ENCODE measurements at places on chromosomes 1 and 21.

- no peak for DNase-seq
These were observed 14.3 kb downstream of the SMG5 start for GRCh38 chr1:156268336-156268735.

DNA sequence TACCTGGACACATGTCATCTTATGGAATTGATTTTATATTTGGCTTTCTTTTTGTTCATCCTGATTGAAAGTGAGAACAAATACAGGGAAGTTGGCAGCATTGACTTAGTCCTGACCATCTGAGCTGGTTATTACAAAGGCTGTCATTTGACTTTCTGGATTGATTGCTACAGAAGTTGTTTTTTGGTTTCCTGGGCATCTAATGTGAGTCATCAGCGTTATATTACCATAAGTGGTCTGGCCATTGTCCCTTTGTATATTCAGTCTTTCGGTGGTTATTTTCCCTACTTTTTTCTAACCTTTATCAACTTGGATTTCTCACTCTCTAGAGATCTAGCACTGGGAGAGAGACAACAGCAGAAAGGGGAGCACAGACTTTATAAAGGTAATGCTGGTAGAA, 1646.5 kb downstream of the MRPL39 start:
- no peak for DNase-seq

DNA sequence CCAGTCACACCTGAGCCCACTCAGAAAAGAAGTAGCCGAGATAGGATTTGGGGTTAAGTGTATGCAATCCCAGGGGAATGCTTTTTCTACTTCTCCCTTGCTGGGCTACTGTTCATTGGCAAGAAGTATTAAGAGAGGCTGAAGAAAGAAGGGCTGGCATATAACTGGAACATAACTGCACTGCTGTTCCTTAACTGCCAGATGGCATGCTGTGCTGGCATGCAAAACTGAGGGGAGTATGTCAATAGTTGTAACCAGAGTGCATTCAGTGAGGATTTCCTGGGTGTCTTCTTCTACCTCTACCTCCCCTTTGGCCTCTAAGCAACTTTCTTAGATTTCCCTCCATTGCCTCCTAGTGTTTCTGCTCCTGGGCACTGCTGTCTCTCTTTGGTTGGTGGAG, 66.4 kb downstream of the TNR start:
- no peak for DNase-seq

DNA sequence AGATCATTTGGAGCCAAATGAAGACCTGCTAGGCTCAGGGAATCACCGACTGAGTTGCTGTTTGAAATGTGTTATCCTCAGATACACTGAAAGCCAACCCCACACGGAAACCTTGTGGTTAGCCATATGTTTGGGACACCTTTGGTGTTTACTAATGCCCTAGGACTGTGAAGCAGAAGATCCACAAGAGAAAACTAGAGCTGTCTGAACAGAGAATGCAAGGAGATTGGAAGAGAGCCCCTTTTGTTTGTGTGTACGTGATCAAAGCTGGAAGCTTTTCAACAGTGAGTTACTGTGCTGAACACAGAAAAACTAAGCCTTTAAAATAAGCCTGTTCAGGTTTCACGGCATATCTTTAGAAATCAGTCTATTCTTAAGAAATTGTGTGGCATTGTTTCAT, 908.2 kb upstream of the ADGRL2 start:
- no peak for DNase-seq

- DNase-seq: no peak
These were observed 59.3 kb downstream of the NKAIN1 start for GRCh38 chr1:31180338-31180737.

- no peak for DNase-seq
These were observed 21.9 kb downstream of the SRSF4 start for GRCh38 chr1:29159773-29160172.

DNA sequence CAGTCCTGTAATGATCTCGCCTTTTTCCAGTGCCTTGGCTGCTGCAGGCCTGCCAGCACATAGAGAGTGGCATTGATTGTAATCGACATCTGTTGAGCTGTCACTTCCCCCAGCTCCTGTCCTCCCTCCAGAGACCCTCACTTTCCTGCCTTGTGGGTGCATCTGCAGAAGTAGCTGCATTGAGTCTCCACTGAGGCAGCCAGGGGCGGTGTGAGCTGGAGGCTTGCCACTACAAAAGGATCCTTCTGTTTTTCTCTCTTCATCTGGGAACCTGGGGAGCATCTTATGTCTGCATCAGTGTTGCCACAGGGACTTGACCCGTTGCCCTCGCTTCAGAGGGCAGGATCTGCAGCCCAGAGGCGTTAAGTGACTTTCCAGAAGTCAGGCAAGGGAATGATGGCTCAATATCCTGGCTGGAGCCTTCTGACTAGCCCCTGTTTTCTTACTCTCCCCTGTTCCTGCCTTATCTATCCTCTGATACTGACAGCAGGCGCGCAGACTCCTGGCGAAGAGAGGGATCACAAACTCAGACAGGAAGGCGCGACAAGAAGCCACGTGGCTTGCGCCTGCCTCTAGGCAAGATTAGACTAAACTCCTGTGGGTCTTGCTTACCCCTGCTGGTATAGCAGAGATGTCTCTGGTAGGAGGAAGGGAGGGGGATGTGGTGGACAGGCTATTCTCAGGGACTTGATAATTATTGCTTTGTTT, 13.3 kb upstream of the FMOD start:
- DNase-seq: no peak

DNA sequence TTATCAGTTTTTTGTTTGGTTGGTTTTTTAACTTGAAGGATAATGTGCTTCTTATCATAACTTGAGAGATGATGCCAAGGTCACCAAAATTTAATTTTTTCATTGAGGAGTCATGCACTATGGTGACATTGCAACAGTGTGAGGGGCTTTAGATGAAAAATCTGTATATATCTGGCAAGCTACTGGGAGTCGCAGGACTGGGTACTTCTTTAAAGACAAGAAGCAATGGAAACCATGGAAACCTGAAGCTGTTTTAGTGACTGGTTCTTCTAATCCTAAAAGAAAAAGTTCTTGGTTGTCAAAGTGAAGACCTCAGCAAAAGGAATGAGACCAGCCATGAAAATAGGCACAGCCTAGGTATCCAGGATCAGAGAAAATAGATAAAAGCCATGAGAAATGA, 31.1 kb downstream of the ZC3H11B start:
- no peak for DNase-seq

DNA sequence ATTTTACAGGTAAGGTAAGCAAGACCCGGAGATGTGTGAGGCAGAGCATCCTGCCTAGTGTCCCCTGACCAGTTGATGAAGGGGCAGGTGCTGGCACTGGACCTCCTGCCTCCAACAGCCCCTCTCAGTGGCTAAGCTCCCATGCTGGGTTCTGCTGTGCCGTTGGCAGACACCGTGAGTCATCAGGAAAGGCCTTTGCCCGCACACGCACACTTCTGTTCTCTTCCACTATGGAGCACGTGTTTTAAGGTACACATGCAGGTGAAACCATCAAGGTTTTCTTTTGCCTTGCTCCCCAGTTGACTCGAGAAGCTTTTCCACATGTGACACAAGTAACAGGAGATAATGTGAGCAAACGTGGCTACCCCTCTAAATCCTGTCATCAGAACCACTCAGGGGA, 207.9 kb downstream of the RRAGC start:
- DNase-seq: no peak

DNA sequence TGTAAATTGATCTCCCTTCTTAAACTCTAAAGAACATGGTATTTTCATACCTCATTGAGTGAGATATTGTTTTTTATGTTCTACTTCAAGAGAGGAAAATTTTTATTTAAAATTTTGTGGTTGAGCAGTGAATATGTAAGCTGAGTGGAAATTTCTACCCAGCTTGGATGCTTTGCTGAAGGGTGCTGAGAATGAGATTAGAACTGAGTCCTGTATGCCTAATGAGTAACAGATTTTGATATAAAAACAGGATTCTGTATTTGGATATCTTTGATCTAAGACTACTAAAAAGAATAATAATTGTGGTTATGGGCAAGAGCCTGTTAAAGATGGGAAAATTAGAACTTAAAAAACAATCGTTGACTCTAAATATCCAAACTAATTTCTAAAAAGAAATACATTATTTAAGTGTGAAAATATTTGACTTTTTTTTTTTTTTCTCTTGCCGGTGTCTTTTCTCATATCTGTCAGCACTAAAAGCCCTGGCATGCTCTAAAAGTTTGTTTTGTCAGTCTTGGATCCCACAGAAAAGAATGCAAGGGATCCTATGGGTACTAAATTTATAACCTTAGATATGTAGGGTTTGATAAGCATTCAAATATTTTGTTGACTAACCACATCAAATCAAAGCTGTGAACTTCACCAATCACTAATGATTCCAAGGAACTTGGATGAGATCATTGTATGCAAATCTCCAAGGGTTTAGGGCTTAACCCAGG, 652.3 kb downstream of the PTPRC start:
- no peak for DNase-seq

DNA sequence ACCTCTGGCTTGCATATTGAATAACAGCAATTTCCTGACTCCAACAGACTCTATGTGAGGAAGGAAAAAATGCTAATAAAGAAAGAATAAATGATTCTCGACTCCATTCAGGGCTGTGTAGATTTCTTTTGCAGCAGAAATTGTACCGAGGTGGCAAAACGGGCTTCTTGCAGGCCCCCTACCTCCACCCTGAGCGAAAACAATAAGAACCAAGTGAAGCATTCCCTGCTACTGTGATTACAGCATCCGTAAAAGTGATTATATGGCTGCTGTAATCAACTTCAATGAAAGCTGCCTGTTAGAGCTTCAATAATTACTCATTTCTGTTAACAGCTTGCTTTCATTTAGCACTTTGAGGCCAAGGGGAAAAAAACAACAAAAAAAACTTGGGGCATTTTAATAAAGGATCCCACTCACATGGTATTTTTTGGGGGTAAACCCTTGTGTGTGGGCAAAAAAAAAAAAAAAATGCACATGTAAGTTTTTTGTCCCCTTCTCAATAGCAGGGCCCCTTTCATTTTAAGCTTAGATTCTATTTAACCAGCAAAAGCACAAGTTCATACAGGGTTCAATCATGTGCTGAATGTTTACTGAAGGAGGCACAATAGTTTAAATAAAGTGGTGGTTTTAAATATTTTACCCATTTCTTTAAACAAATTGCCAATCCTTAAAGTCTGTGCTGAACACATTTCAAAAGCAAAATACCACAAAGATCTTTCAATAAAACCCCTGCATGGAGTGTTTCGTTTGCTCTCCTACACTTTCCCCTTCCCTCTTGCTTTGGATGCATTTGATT, 271.6 kb downstream of the LMO4 start:
- DNase-seq: no peak

DNA sequence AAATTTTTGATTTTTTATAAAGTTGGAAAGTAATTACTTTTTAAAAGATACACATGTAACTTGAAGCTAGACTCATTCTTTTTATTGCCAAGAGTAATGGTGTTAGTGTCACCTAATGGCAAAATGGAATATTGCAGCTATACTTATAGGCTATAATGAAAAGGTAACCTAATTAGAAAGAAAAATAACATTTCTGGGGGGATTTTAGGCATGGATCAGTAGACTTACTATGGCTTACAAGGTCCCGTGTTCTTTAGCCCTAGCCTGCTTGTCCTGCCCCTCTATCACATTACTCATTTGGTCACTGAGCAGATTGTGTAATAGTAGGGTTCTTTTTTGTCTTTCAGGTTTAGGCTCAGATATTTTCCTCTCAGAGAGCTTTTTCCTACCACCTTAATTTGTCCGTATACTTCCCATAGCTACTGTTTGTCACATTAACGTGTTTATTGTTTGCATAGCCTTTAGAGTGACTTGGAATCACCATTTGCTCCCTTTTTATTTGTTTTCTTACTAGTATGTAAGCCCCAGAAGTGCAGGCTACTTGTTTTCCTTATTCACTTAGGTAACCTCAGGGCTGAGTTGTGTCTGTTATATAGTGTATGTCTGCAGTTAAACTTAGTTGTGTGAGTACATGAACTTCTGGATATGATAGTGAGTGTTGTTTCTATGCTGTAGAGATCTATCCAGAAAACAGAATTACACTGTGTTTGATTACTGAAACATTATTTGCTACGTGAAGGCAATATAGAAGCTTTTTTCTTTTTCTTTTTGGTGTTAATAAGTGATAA, 58.7 kb downstream of the RABGAP1L start:
- no peak for DNase-seq

DNA sequence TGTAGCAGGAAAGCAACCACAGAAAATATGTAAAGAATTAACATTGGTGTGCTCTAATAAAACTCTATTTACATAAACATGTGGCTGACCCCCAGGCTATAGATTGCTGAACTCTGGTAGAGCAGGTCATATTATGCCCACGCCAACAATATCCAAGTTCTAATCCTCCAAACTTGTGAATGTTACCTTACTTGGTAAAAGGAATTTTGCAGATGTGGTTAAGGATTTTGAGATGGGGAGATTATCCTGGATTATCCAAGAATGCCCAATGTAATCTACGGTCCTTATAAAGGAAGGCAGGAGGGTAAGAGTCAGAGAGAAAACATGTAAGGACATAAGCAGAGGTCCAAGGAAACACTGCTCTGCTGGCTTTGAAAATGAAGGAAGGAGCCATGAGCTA, 201.0 kb downstream of the USH2A start:
- no peak for DNase-seq

GRCh38 chr21:29443411-29444010, 144.8 kb downstream of the BACH1 start:
- no peak for DNase-seq

DNA sequence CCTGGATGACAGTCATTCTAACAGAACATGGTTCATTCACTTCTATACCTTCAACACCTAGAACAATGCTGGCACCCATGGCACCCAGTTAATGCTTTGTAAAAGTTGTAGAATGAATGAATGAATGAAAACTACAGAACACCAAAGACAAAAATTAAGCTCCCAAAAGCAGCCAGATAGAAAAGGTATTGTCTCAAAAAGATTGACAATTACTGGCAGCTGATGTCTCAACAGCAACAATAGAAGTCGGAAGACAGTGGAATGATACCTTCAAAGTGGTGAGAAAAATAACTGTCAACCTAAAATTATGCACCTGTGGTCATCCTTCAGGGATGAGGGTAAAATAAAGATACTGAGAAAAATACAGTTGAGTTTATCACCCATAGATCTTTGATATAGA, 4.9 kb upstream of the C1orf167 start:
- no peak for DNase-seq

- no peak for DNase-seq
These were observed 468.8 kb downstream of the CAMTA1 start for GRCh38 chr1:7253988-7254587.

DNA sequence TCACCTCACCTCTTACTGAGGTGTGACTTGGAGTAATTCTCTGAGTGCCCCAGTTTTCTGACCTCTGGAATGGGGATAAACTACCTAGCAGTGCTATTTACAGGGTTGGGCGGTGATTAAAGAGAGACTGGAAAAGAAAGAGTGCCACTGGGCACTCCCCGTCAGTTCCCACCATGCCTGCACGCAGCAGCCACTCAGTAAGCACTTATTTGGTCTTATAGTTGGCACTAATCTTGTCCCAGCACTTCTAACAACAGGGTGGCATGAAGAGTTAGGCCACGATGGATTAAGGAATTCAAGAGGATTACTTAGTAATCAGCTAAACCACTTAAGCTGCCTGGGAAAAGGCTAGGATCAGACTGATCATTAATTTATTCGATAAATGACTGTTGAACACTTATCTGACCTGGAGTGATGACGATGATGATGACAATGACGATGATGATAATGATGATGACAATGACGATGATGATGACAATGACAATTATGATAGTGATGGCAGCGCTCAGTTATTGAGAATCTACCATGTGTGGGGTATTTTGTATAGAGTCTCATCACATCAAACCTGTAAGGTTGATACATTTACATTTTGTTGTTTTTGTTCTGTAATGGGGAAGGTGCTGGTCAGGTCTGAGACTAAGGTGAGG, 5.4 kb downstream of the CITED4 start:
- no peak for DNase-seq

Measured in pulmonary artery endothelial cell (primary cell).